ENCODE measurements at places on chromosomes 1 and 21. TPM values are rescaled to one million over a fixed set of nuclear protein-coding genes. Genes with fewer than 3 reads are reported as not detected.

The TMEM240 gene
- 12.0 TPM for total RNA-seq

The SH2D1B gene
- 0.10 TPM for total RNA-seq

- peak; percentile 41 for ATAC-seq
Observed at GRCh38 chr1:228827019-228827418, 91.7 kb downstream of the RHOU start.

GRCh38 chr1:217812175-217812574 is 181.0 kb downstream of the SPATA17 start:
- no peak for ATAC-seq

DNA sequence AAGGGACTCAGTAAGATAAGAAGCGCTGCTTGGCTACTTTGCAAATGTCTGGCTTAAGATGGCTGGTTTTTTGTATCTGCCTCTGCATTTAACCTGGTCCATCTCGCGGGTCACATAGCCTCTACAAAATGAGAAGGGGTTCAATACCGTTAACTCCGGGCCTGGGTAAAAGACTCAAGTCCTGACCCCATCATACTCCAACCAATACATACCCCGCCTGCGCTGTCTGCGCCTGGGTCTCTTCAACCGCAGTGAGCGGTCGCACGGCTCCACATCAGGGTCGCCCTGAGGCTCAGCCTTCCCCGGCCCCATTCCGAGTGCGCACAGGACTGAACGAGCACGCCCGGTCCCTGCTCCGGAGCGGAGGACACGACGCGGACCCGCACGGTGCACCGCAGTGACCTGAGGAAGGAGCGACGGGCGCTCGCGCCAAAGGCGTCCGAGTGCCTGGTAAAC is 558 bp upstream of the PGD start:
- ATAC-seq: no peak

DNA sequence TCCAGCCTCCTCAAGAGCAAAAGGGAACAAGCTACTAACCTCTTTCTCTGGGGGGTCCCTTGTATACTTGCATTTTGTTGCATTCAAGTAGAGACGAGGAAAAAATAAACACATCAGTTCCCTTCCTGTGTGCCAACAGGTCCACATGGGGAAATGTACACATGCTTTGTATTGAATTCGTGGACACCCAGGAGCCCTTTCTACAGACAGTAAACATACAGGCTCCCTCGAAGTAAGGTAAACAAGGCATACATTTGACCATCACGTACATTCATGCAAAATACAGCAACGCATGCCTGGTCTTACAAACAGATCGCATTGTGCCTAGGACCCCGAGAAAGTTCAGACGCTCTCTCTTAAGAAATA is 1.1 kb downstream of the KCND3 start:
- no peak for ATAC-seq
